Choroid plexus epithelial cell (primary cell): ENCODE measurements at places on chromosomes 7 and 10.

- no peak for DNase-seq
These were observed 471.7 kb upstream of the GALNT17 start for GRCh38 chr7:70660154-70660818.

GRCh38 chr10:118193642-118194041 is 146.9 kb upstream of the RAB11FIP2 start:
- no peak for DNase-seq

- DNase-seq: no peak
These were observed 18.4 kb downstream of the GFRA1 start for GRCh38 chr10:116254422-116255155.

GRCh38 chr10:98886686-98887085 is 349.0 kb downstream of the HPSE2 start:
- peak; percentile 4 for DNase-seq

DNA sequence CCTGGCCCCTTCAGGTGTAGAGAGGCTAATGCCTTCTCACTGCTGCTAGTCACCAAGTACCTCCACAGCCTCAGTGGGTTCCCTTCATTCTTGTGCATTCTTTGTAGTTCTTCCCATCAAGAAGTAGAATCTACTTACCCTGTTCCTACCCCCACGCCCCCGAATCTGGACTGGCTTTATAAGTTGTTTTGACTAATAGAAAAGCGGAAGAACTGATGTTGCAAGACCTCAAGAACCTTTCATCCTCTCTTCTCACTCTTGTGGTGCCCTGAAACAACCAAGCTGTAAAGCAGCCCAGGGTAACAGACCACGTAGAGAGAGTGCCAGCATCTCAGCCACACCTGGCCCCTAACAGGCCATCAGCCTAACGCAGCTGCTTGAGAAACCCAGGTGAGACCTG is 23.2 kb upstream of the LAMB1 start:
- DNase-seq: no peak

DNA sequence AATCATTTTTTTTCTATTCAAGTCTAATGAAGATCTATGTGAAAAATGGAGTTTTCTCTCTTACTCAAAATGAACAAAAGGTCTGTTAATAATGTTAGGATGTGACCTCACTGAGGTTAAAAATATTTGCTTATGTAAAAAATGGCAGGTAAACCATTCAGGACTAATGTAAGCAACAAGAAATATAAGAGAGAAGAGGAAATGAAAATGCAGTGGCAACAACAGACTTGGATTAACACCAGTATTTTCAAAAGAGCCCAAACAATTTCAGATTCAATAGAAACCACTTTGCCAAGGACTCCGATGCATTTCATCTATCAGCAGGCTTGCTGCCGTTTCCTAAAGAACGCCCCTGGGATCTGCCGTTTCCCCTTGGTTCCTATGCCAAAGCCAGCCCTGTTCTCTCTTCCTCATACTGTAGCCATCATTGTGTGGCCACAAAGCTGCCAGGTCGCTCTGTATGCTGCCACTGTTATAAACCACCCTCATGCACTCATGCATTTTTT is 66.4 kb downstream of the MTURN start:
- no peak for DNase-seq

GRCh38 chr7:133562621-133563020 is 309.7 kb downstream of the EXOC4 start:
- no peak for DNase-seq

GRCh38 chr7:109734601-109735000 is 1164.9 kb downstream of the DNAJB9 start:
- no peak for DNase-seq

GRCh38 chr10:61543831-61544230 is 90.7 kb upstream of the TMEM26 start:
- DNase-seq: no peak

GRCh38 chr10:72107325-72108003 is 19.1 kb upstream of the SPOCK2 start:
- no peak for DNase-seq

- no peak for DNase-seq
These were observed 18.4 kb downstream of the ADAM8 start for GRCh38 chr10:133258066-133258817.

- peak; percentile 65 for DNase-seq
These were observed 21.1 kb upstream of the HBP1 start for GRCh38 chr7:107147464-107148393.

DNA sequence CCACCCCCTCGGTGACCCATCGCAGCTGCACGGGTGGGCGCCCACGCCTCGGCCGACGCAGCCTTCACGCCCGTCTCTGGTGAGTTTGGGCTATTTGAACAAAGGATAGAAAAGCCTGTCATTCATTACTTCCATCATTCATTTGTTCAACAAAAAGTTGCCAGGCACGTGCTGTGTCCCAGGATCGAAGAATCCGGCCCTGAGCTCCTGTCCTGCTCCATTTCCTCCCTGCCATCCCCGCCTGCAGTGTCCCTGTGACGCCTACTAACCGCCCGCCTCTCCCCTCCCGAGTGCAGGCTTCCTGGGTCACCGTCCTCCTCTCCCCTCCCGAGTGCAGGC is 340.1 kb downstream of the WDR37 start:
- DNase-seq: no peak

GRCh38 chr10:107548301-107548700 is 383.8 kb upstream of the SORCS1 start:
- DNase-seq: no peak

- no peak for DNase-seq
These were observed 494.8 kb downstream of the PARD3 start for GRCh38 chr10:34320265-34320664.
